ENCODE measurements at places on chromosomes 1 and 21.

- H3K27ac ChIP-seq = no peak overlapping the region
- peak; percentile 29 for DNase-seq
- H3K4me3 ChIP-seq = no peak overlapping the region
Observed at GRCh38 chr1:212718499-212718898, 18.9 kb upstream of the BATF3 start.

- H3K27ac ChIP-seq = no peak overlapping the region
- H3K36me3 ChIP-seq = no peaks in the 10 kb centered on the region
- peaks cover 23% of the 10 kb centered on the region for H3K4me1 ChIP-seq
- no peaks in the 10 kb centered on the region for H3K27me3 ChIP-seq
Observed at GRCh38 chr1:198934901-198935305, 296.1 kb downstream of the PTPRC start.

- no peaks in the 10 kb centered on the region for H3K27me3 ChIP-seq
- no peak overlapping the region for H3K27ac ChIP-seq
- no peaks in the 10 kb centered on the region for H3K36me3 ChIP-seq
- DNase-seq = peak; percentile 71
Observed at GRCh38 chr1:204989266-204990058, 53.5 kb upstream of the CNTN2 start.

DNA sequence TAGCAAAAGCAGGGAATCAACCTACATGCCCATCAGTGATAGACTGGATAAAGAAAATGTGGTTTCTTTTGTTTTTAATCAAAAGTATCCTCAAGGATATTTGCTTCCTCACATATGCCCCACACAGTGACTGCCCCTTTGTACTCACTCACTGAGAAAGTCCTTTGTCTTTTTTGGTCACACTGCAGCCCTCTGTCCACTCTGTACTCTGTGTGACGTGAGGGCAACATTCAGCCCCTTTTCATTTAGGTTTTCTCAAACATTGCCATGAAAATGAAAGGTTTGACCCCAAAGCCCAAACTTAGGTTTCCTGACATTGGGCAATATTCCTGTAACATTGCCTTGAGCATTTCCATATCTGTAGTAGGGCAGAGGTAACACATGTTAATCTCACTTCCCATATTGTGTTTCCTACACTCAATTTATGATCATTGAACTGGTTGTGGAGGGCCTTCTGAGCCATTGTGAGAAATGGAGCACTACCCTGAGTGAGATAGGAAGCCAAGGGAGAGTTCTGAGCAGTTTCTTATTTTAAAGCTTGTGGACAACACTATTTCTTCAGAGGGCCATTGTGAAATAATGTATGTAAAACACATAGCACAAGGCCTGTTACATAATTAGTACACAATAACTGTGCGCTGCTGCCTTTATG is 501.9 kb upstream of the C1orf87 start:
- H3K36me3 ChIP-seq = no peaks in the 10 kb centered on the region
- H3K4me3 ChIP-seq = no peak overlapping the region
- H3K27me3 ChIP-seq = no peaks in the 10 kb centered on the region
- peaks cover 31% of the 10 kb centered on the region for H3K4me1 ChIP-seq

- H3K27ac ChIP-seq = no peak overlapping the region
- H3K36me3 ChIP-seq = no peaks in the 10 kb centered on the region
- no peak overlapping the region for H3K4me3 ChIP-seq
- H3K4me1 ChIP-seq = no peaks in the 10 kb centered on the region
- no peaks in the 10 kb centered on the region for H3K27me3 ChIP-seq
Observed at GRCh38 chr1:29744684-29745490, 508.6 kb downstream of the PTPRU start.

DNA sequence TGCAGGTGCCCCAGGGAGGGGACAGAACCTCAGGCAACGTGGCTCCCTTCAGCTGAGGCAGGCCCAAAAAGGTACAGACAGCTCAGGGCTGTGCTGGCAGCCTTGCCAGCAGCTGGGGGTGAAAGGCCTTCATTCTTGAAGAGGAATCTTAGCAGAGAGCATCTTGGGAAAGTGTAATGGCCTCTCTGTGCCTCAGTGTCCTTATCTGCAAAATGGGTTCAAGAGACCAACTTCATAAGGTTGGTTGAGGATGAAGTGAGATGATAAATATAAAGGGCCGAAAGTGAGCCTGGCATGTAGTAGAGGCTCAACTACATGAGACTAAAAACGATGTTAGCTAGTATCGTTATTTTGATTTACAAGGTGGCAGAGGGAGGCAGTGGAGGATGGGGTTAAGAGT is 26.2 kb downstream of the TMCO4 start:
- no peak overlapping the region for H3K4me3 ChIP-seq
- no peak for DNase-seq
- H3K27me3 ChIP-seq = no peaks in the 10 kb centered on the region
- H3K36me3 ChIP-seq = peaks cover 83% of the 10 kb centered on the region
- H3K27ac ChIP-seq = no peak overlapping the region
- no peaks in the 10 kb centered on the region for H3K4me1 ChIP-seq

DNA sequence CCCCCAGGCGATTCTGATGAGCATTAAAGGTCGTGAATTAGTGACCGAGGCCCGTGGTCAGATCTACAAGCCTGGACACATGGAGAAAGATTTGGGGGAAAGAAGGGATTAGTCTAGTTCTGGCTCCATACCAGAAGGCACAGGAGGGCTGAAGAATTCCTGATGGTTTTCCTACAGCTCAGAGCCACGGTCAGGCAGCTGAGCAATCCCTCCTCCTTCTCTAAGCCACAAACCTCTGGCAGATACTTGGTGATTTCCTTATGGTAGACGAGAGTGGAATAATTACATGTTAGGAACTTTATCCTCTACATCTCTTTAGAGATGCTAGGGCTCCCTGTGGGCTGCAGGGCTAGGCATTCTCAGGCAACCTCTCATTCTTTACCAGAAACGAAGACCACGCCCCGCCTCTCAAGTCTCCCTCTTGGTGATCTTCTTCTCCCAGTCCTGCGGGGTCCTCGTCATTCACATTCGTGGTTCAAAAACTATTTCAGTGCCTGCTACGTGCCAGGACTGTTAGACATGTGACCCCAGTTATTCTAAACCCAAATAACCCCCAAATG is 20.5 kb upstream of the ZBTB18 start:
- peaks cover 7% of the 10 kb centered on the region for H3K4me1 ChIP-seq
- no peak overlapping the region for H3K27ac ChIP-seq
- H3K27me3 ChIP-seq = no peaks in the 10 kb centered on the region
- no peak overlapping the region for H3K4me3 ChIP-seq

DNA sequence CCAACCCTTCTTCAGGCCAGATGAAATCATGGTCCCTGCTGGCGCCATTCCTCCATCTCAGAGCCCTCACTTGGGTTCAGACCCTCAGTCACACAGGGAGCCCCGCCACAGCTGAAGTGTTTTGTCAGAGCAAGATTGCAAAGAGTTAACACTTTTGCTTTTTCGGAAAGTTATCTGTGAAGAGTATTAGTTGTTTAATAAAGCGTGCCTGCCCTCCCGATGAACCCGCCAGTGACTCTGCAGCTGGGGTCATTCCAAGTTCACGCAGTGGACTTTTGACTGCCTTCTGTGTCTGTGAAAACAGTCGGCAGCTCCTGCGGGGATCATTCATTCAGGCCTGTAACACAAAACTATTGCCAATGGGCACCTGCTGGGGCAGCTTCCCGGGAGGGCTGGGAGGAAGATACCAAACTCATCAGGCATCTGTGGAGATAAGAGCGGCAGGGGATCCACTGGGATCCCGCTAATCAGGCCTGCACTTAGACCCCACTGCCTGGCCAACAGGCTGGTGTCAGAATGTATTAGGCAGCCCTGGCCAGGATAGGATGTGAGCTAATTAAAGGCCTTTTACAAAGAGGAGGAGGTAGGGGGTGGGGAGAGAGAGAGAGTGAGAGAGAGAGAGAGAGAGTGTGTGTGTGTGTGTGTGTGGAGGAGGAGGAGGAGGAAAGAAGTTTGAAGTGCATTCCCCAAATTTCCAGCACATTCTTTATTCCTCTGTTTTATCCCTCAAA is 184.5 kb downstream of the DHRS3 start:
- no peaks in the 10 kb centered on the region for H3K27me3 ChIP-seq
- DNase-seq = no peak
- no peaks in the 10 kb centered on the region for H3K4me1 ChIP-seq
- peaks cover 12% of the 10 kb centered on the region for H3K36me3 ChIP-seq
- H3K27ac ChIP-seq = no peak overlapping the region

DNA sequence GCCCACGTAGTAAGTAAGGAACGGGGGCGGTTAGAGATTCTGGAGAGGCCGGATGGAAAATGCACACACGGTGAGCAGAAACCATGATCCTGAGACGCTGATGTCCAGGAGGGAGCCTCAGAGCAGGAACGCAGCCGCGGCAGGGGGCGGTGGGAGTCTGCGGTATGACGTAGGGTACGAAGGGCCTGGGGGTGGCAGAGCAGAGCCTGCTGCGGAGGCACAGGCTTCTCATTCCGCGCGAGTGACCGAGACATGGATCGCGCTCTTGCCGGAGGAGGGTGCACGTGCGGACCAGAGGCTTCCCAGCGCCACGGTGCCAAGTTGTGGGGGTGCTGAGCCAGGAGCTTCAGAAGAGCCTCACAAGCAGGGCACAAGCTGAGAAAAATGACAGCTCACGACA is 176.2 kb downstream of the KIF26B start:
- no peaks in the 10 kb centered on the region for H3K4me1 ChIP-seq
- H3K4me3 ChIP-seq = no peak overlapping the region
- no peak for DNase-seq
- no peaks in the 10 kb centered on the region for H3K36me3 ChIP-seq
- H3K27me3 ChIP-seq = no peaks in the 10 kb centered on the region

DNA sequence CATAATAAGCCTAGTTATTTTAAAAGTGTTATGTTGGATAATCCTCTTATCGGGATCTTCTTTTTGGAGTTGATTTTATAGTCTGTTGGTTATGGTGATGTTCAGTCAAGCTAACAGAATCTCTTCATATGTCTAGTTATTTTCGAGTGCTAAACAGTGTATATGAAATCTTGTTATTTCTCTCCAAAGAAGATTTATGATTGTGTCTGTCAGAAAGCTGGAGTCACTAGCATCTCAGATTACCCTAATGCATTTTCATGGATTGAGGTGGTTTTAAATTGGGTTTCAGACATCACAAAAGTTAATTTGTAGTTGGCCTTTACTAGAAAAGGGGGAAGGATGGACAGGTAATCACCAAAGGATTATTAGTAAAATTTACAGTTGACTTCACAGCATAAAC is 13.3 kb downstream of the MAEL start:
- H3K27me3 ChIP-seq = no peaks in the 10 kb centered on the region
- H3K36me3 ChIP-seq = no peaks in the 10 kb centered on the region
- no peak overlapping the region for H3K27ac ChIP-seq
- no peaks in the 10 kb centered on the region for H3K4me1 ChIP-seq
- H3K4me3 ChIP-seq = no peak overlapping the region

DNA sequence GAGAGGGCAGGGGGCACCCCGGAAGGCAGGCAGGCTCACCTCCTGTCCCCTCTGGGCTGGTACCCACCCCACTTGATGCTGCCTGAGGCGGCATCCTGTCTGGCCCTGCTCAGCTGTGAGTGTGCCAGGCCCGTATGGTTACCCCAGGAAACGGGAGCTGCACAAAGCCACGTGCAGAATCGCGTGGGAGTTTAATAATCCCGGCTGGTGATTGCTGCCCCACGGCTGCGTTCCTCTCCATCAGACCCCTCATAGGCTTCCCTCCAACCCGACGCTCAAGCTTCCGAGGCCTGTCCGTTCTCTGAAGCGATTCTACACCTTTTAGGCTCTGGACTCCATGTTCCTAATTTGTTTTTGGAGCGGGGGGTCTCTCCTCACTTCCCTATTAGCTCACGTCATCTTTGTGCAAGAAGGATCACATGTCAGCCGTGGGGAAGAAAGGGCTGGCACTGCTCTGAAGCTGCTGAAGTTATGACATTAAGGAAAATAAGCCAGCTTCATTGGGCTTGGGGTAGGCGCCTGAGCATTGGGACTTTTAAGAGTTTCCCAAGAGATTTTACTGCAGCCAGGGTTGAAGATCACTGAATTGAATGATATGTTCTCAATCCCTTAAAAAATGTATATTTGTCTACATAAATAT is 1.1 kb upstream of the B3GALT5 start:
- H3K27ac ChIP-seq = no peak overlapping the region
- DNase-seq = no peak
- peaks cover 30% of the 10 kb centered on the region for H3K27me3 ChIP-seq
- H3K4me1 ChIP-seq = no peaks in the 10 kb centered on the region

DNA sequence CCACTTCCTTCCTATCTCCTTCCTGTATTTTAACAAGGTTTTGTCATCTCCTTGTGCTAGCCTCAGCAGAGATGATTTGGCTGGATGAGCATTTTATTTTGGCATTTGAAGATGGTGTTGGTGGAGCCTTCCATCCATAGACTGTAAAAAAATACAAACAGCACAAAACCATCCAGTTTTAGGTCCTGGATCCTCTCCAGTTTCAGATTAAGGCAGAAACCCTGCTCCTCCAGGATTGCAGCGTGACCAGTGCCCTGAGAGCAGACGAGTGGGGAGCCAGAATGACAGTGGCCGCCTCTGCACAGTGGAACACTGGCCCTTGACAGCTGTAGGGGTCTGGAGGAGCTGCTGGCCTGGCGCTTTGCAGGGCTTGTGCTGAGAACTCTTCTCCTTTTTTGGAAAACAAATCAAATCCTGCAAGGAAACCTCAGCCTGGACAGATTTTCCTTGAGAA is 72.2 kb upstream of the GADD45A start:
- H3K27me3 ChIP-seq = no peaks in the 10 kb centered on the region
- no peaks in the 10 kb centered on the region for H3K4me1 ChIP-seq
- H3K27ac ChIP-seq = no peak overlapping the region
- H3K4me3 ChIP-seq = no peak overlapping the region
- no peaks in the 10 kb centered on the region for H3K36me3 ChIP-seq
- DNase-seq = no peak

GRCh38 chr1:219726480-219727272 is 113.8 kb upstream of the ZC3H11B start:
- no peaks in the 10 kb centered on the region for H3K27me3 ChIP-seq
- no peak for DNase-seq

DNA sequence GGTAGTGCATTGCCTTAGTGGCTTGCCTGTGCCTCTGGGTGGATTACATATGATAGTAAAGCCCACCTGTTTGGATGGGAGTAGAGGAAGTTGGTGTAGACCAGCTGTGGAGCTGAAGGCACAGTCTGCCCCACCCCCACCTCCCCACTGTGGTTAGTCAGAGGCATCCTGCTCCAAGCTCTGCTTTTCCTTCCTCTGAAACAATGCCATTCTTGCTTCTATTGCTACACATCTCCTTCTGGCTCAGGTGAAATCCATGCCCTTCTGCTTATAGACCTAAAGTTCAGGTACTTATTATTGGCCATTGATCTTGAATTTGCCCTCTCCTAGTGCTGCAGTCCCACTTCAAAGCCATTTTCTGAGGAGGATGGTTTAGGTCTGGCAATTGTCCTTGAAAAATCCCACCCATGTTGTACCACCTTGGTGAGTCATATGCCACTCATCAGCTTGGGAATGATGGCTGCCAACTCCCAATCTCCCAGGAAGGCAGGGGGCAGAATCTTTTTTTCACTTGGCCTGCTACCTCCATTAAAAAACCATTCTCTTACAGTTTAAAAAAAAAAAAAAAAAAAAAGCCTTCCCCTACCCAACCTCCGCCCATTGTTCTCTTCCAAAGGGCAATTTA is 6.7 kb upstream of the TXLNA start:
- H3K4me3 ChIP-seq = no peak overlapping the region
- H3K36me3 ChIP-seq = peaks cover 63% of the 10 kb centered on the region
- no peaks in the 10 kb centered on the region for H3K4me1 ChIP-seq
- no peak overlapping the region for H3K27ac ChIP-seq
- no peaks in the 10 kb centered on the region for H3K27me3 ChIP-seq

GRCh38 chr1:99579691-99580172 is 66.2 kb upstream of the PALMD start:
- H3K4me3 ChIP-seq = no peak overlapping the region
- no peak for DNase-seq
- H3K36me3 ChIP-seq = no peaks in the 10 kb centered on the region
- H3K27me3 ChIP-seq = no peaks in the 10 kb centered on the region
- H3K27ac ChIP-seq = no peak overlapping the region
